Upper lobe of left lung (tissue), 6 donors: ENCODE measurements at places on chromosomes 12 and 14. TPM values are rescaled to one million over a fixed set of nuclear protein-coding genes. Genes with fewer than 3 reads are reported as not detected.

GRCh38 chr12:83954956-83955601 lies 957.5 kb downstream of the SLC6A15 start:
- H3K27ac ChIP-seq = no peak overlapping the region
- H3K4me1 ChIP-seq = no peaks in the 10 kb centered on the region
- no peaks in the 10 kb centered on the region for H3K36me3 ChIP-seq
- no peak for DNase-seq
- no peaks in the 10 kb centered on the region for H3K27me3 ChIP-seq
- H3K4me3 ChIP-seq = no peak overlapping the region

- peaks cover 32% of the 10 kb centered on the region for H3K4me1 ChIP-seq
- DNase-seq = no peak
- no peaks in the 10 kb centered on the region for H3K27me3 ChIP-seq
- no peak overlapping the region for H3K27ac ChIP-seq
- H3K36me3 ChIP-seq = no peaks in the 10 kb centered on the region
Observed at GRCh38 chr14:34711796-34712712, 2.3 kb downstream of the CFL2 start.

- no peaks in the 10 kb centered on the region for H3K36me3 ChIP-seq
- peaks cover 32% of the 10 kb centered on the region for H3K4me1 ChIP-seq
- no peaks in the 10 kb centered on the region for H3K27me3 ChIP-seq
- no peak overlapping the region for H3K4me3 ChIP-seq
- no peak overlapping the region for H3K27ac ChIP-seq
- no peak for DNase-seq
Observed at GRCh38 chr12:104599272-104600035, 142.7 kb downstream of the CHST11 start.

DNA sequence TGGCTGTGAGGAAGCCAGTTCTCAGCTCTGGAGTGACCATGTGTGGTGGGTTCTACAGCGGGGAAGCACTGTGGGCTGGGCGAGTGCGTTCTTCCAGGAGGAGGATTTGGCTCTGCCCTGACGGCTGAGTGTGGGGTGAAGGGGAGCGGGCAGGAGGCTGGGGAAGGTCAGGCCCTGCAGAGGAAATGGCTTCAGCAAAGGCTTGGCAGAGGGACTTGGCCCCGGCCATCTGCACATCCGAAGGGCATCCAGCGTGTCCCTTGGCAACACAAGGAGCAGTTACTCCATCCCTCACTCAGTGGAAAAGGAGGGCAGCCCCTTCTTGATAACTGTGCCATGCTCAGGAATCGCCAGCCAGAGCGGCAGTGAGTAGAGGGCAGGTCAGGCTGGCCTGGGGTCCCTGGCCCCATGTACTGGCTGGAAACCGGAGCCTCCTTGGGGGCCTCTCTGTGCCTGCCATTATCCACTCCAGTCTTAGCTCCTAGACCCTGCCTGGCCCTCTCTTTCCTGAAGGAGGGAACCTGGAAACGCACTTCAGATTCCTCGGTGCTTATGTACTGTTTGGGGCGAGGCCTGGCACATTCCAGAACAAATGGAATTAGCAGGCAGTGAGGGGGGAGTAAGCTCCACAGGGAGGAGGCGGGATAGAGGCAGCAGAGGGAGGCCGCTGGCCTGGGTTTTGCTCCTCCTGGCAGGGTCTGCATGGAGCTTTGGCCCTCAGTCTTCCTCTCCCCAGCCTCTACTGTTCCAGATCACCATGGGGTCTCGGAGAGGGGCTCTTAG lies 133.6 kb upstream of the NCOR2 start:
- no peak for DNase-seq
- H3K4me1 ChIP-seq = peaks cover 63% of the 10 kb centered on the region
- no peaks in the 10 kb centered on the region for H3K27me3 ChIP-seq
- no peak overlapping the region for H3K4me3 ChIP-seq
- H3K27ac ChIP-seq = peak overlapping the region; percentile 82
- no peaks in the 10 kb centered on the region for H3K36me3 ChIP-seq

DNA sequence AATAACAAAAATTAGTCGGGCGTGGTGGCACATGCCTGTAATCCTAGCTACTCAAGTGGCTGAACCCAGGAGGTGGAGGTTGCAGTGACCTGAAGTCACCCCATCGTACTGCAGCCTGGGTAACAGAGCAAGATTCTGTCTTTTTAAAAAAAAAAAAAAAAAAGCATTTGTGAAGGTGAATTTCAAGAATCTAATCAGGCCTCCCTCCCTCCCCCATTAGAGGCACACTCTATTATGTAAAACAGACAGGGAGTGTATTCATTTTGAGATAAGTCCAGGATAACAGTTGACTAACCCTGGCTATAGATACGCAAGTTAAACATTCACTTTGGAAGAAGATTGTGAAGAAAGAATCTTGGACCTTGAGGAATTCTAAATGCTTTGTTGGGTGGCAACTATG lies 2.9 kb downstream of the RESF1 start:
- H3K27me3 ChIP-seq = no peaks in the 10 kb centered on the region
- peak overlapping the region; percentile 82 for H3K4me3 ChIP-seq
- H3K4me1 ChIP-seq = peaks cover 35% of the 10 kb centered on the region

APOF gene
- total RNA-seq = not detected

TTC9 gene
- 6.3 TPM for total RNA-seq

CLEC2A gene
- not detected for total RNA-seq
